ENCODE measurements at places on chromosomes 7 and 10.

DNA sequence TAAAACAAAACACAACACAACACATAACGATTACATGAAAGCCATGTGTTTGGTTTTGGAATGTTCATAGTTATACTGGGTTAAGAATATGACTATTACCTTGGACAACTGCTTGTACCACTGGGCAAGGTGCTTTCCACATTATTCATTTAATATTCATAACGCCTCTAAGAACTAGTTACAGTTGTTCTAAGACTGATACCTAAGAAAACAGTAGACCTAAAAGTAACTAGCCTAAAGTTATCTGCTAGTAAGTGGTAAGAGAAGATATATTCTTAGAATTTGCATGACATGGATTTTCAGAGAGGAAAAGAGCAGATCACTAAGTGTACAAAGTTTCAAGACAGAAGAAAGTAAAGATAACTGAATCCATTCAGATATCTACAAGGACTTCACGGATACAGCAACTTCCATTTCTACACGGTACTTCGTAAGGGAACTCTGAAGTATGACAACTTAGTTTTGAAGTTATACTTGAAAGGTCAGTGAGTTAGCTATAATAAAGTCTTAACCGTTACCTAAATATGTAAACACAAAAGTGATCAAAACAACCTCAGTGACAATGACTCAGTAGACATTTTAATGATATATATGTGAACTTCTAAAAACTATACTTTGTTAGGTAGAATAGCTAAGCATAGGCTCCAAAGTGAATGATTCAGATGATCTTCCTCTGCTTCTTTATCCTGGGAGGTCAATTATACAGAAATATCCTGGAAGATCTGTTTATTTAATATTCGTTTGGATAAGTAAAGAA lies 65.1 kb downstream of the MINDY3 start:
- DNase-seq, result no peak

- DNase-seq, result no peak
Measured at GRCh38 chr10:15251791-15252380, 83.4 kb upstream of the NMT2 start.

DNA sequence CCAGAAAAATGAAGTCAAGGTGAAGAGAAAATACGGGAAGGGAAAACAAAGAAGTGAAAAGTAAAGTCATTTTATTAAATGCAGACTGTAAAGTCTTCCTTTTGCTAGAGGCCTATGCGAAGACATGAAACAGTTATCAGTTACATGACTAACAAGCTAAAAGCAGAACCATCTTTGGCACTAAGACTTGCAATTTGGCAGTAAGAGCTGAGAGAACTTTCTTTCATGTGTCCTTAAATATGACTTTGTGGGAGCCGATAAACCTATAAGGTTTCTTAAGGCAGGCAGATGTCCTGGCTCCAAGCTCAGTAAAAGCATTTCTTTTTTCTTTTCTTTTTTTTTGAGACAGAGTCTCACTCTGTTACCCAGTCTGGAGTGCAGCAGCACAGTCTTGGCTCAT lies 10.4 kb downstream of the ANLN start:
- no peak for DNase-seq

GRCh38 chr7:42940985-42941847 lies 9.0 kb downstream of the MRPL32 start:
- DNase-seq, result peak; percentile 66

DNA sequence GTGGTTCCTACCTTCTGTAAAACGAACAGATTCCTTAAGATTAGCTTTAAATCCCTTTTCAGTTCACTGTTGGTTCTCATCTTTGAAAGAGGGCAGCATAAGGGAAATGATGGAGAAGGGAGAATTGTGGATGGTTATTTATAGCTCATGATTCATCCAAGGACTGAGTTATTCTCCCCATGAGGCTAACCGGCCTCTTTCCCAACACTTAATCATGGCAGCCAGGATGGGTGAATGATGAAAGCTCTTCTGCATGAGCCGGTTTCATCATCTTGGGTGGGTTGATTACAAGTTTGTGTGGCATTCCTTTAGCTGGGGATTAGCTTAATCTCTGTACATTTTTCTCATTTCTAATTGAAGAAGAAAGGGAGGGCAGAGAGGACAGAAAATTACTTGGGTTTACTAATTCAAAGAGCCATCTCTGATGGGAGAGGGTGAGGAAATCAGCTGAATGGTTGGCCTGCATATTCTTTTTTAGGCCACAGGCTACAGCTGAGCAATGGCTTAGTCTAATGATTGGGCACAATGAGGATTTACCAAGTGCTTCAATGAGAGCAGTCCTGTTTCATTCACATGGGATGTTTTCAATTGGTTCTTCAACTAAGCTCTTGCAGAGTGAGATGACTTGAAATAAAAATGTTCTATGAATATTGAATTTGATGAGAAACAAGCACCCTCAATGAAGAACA lies 250.0 kb downstream of the BMPER start:
- no peak for DNase-seq

DNA sequence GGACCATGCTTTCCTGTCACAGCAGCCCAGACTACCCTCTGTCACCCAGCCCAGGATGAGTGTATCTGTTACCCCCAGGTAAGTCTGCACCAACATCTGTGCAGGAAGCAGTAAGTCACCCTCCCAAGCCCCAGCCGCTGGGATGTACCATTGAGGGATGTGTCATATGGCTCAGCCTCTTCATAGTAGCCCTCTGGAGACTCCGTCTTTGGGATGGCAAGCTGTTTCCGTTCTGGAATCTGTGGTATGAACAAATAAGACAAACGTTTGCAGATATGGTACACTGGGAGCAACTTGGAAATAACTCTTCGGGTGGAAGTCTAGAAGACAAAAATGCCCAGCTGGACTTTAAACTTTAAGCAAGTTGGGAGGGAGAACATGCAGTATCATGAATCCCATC lies 81.3 kb downstream of the AFAP1L2 start:
- DNase-seq, result no peak

DNA sequence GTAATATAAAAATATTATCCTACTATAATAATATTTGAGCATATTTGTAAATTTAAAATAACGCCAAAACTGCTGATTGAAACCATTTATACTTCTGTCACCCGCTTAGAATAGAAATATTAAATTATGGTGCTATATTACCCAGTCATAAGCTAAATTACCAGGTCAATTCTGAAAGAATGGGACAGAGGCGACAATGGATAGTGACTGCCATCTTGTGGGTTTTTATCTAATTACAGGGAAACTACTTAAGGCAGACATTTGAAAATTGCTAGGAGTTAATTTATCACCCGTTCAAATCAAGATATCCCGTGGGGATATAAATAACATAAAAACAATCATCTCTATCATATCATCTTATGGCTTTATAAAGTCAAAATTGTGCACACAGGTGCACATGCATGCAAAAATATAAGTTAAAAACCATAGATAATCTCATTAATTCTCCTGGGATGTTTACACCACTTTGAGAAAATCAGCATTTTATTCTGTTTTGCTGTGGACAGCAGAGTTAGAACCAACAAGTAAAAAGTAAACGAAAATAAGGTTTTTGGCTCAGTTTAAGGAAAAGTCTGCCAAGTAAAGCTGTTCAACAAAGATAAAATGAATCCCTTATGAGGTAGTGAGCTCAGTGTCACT lies 41.3 kb upstream of the HPSE2 start:
- DNase-seq, result peak; percentile 22

DNA sequence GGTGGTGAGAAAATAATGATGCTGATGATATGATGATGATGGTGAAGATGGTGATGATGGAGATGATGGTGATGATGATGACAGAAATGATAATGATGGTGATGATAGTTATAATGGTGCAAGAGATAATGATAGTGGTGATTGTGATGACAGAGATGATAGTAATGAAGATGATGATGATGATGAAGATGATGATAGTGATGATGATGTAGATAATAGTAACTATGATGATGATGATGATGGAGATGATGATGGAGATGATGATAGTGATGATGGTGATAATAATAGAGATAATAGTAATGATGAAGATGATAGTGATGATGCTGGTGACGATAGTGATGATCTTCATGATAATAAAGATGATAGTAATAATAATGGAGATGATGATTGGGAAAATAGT lies 22.2 kb downstream of the ABCA13 start:
- DNase-seq, result no peak

All from Panc1 (cell line).